NCI-H2227 treated with DMSO at 0.1 percent for 48 hours (cell line): ENCODE measurements at places on chromosomes 4 and X.

- peak; percentile 31 for DNase-seq
Measured at GRCh38 chr4:105471566-105472176, 2.2 kb downstream of the PPA2 start.

GRCh38 chrX:7852166-7852565 is 9.2 kb downstream of the VCX start:
- DNase-seq, result no peak

DNA sequence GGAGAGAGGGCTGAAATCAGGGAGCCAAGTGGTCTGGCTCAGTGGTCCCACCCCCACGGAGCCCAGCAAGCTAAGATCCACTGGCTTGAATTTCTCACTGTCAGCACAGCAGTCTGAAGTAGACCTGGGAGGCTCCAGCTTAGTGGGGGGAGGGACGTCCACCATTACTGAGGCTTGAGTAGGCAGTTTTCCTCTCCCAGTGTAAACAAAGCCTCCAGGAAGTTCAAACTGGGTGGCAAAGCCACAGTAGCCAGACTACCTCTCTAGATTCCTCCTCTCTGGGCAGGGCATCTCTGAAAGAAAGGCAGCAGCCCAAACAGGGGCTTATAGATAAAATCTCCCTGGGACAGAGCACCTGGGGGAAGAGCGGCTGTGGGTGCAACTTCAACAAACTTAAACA is 88.1 kb downstream of the NPFFR2 start:
- no peak for DNase-seq

- no peak for DNase-seq
Measured at GRCh38 chrX:24100713-24101112, 46.0 kb downstream of the EIF2S3 start.

DNA sequence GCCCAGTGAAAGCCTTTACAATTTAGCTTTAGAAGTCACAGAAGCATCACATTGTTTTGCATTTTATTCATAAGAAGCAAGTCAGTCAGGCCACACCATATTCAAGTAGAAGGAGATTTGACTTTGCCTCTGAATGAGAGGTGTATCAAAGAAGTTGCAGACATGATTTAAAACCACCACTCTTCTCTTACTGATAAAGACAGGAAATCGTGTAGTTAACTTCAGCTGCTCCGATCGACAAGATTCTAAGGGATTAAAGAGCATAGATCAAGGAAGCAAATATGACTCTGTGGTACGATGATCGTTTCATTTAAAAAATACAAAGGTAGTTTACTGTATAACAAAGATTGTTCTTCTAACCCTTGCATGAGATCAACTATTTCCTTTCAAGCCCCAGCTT is 328.0 kb upstream of the PPP1R2C start:
- no peak for DNase-seq

GRCh38 chr4:121726642-121727268 is 30.0 kb upstream of the ANXA5 start:
- DNase-seq, result peak; percentile 10

GRCh38 chrX:97027384-97027922 is 143.7 kb downstream of the RPA4 start:
- DNase-seq, result no peak

DNA sequence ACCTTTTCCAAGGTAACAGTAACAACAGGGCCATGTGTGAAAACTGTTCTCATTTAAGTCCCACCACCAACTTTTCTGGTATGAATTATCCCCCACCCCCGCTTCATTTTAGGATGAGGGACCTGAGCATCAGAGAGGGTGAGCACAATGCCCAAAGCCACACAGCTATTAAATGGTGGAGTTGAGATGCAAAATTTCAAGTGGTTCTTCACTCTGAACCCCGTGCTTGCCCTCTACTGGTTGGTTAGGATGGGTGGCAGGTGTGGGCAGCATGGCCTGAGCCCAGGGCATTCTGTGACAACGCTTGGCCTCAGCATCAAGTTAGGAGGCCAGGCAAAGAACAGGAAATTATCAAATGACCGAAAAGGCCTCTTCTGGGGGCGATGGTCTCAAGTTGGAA is 33.5 kb downstream of the MED28 start:
- DNase-seq, result no peak

GRCh38 chr4:118313098-118313497 is 39.7 kb downstream of the PRSS12 start:
- no peak for DNase-seq

DNA sequence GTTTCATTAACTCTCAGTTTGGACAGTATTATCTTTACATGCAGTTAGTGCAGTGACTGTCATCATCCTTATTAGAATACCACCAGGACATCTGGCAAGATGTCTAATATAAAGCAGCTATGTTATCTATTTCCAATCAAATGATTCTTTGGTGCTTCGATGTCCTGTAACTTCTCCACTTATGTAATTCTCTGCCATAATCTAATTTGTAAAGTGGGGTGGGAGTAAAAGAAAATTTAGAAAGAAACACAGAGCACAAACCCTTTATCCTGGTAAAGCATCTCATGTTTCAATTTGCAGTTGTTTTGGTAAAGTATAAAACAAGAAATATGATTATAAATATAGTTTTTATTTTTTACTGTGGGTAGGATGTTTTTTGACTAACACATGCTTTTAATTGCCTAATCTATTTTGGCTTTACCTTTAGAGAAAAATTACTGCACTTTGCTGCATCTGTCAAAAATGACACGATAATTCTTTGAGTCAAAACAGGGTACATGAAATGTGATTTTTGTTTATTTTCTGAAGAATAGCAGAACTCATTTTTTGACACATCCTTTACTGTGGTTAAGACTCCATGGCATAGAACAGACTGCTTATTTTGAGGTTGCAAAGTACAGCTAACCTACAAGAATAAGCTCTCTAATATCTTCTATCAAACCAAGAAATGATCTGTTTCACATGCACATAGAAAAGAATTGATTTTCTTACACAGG is 382.9 kb downstream of the RPA4 start:
- no peak for DNase-seq

DNA sequence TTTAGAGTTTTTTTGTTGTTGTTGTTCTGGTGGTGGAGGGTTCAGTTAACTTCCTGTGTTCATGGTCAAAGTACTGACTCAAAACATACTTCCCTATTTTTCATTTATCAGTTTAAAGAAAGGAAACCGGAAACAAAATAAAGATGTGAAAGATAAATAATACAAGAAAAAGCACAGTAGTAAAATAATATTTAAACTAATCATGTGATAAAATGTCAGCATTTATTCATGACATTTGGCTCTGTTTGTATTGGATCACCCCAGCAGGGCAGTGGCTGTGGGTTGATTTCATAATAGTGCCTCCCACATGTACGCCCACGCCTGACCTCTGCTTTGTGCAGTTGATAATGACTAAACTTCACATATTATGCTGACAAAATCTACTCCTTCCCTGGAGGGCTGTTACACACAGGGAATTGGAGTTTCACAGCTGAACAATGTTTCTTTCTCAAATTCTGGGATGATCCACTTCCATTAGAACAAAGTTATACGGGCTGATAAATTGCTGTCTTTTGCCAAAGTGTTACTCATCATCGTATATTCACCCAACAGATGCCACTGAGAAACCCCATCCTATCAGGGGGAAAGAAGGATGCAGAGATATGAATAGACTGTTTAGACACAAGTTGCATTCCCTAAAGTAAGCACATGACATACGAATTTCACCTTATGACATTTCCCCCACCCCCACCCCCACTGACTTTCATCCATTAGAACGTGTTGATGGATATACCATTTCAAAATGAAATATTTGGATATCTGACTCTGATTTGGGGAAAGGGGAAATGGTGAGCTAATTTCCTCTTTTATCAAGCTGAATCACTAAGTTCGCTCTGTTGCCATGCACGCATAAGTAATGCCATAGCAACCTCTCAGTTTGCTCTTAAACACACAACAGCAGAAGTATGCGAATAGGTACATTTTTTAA is 48.3 kb downstream of the AMELX start:
- no peak for DNase-seq

- no peak for DNase-seq
Measured at GRCh38 chr4:73538162-73538561, 56.6 kb downstream of the AFM start.

DNA sequence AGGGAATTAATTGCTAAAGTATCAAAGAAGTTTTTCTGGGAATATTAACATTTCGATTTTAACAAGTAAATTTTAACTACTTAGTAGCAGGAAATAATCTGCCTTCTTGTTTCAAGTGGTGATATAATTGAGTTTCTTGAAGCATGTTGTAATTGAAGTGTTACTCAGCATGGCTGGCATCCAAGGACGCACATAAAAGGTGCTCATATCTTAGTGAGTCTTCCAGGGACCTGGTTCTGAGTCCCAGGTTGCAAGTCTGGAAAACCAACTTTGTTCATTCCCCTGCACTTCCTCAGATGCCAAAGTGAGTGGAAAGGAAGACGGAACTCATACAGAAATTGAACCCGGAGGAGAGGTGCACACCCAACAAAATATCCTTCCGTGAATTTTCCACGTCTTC is 399.6 kb downstream of the NLGN4X start:
- DNase-seq, result no peak

DNA sequence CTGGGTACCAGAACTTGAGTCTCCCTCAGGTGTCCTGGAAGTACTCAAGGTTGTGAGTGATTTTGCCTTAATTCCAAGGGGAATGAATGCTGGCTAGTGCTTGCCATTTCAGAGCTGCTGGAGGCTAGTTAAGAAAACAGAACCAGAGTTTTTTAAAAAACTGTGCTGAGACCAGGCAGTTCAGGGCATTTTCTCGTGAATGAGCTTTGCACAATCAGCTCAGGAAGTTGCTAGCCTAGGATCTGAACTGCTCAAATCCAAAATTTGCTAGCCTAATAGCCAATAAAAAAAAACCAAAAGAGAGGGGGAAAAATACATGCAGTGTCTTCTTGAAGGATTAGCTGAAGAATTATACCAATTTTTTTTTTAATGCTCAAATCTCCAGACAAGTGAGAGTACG is 292.7 kb downstream of the FBXW7 start:
- DNase-seq, result no peak

- no peak for DNase-seq
Measured at GRCh38 chr4:83542225-83542624, 6.3 kb downstream of the GPAT3 start.

DNA sequence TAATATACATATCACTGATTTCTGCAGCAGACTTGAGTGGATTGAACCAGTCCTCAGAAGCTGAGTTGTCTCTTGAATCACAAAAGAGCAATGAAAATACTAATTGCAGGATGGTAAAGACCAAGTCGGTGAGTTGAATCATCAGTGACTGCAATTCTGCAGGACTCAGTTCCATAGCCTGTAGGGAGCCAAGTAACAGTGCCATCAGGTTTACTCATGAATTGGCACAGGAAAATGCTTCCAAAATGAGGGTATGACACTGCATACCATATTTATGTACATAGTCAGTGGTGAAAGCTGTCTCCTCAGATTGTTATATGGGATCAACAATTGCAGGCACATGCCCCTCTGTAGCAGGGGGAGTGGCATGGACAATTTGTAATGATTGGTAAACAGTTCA is 192.8 kb downstream of the CCNG2 start:
- DNase-seq, result no peak

GRCh38 chr4:182427554-182427953 is 184.4 kb downstream of the TENM3 start:
- DNase-seq, result no peak

GRCh38 chr4:15368856-15369255 is 59.0 kb upstream of the C1QTNF7 start:
- no peak for DNase-seq

- no peak for DNase-seq
Measured at GRCh38 chr4:15755321-15756155, 22.6 kb upstream of the CD38 start.

- no peak for DNase-seq
Measured at GRCh38 chrX:19514791-19515614, at the start of gene MAP3K15. Gene MAP3K15 (minus strand): TSS chrX:19515508. CDS start chrX:19515261, 247 bp downstream.

GRCh38 chr4:41406113-41406516 is 131.8 kb upstream of the LIMCH1 start:
- DNase-seq, result no peak

DNA sequence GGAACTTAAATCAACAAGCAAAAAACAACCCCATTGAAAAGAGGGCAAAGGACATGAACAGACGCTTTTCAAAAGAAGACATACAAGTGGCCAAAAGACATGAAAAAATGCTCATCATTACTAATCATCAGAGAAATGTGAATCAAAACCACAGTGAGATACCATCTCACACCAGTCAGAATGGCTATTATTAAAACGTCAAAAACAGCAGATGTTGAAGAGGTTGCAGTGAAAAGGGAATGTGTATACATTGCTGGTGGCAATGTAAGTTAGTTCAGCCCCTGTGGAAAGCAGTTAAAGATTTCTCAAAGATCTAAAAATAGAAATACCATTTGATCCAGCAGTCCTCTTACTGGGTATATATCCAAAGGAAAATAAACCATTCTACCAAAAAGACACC is 22.6 kb downstream of the RTL9 start:
- no peak for DNase-seq

- DNase-seq, result no peak
Measured at GRCh38 chrX:149313871-149314371, 191.2 kb downstream of the IDS start.

- DNase-seq, result no peak
Measured at GRCh38 chrX:43423876-43424275, 232.2 kb upstream of the MAOA start.

- no peak for DNase-seq
Measured at GRCh38 chr4:72473434-72473900, 95.6 kb downstream of the ADAMTS3 start.

- DNase-seq, result peak; percentile 71
Measured at GRCh38 chrX:47093248-47093647, 15.0 kb downstream of the RGN start.

DNA sequence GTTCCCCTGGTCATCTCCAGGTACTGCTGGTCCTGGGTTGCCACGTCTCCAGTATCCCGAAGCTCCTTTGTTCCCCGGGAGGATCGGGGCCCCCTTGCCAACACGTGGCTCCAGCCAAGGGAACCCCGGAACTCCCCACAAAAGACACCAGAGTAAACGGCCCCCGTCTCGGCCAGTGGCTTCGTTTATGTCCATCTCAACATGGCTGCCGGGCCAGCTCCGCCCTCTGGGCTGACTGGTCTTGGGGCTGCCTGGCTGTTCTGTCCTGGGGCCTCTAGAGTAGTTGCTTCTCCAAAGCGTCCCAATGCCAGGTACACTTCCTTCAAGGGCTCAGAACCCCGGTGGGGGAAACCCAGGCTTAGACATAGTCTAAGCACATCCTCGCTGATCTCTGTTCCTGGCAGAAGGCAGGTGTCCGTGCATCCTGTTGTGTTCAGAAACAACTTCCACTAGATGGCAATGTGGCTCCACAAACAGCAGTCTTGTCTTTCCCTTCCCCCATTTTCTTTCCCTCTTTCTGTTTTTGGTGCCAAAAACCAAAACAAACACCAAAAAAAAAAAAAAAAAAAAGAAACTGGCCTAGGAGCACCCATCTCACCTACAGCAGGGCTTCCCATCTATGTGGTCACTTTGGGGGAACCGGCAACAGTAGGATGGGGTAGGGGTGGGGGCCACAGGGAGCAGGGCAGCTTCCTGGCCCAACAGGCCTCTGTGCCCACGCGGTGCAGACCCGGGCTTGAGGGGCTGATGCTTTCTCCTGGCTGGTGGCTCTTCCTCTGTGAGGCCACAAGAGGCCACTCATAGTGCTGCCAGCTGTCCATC is 35.3 kb downstream of the NBDY start:
- no peak for DNase-seq

- DNase-seq, result no peak
Measured at GRCh38 chr4:25978327-25978726, 64.3 kb downstream of the SMIM20 start.
